Gastrocnemius medialis (tissue), 4 donors: ENCODE measurements at places on chromosomes 5 and 9.

- H3K4me1 ChIP-seq, result no peaks in the 10 kb centered on the region
- no peak for DNase-seq
- H3K4me3 ChIP-seq, result no peak overlapping the region
- no peaks in the 10 kb centered on the region for H3K36me3 ChIP-seq
- H3K27me3 ChIP-seq, result no peaks in the 10 kb centered on the region
Measured at GRCh38 chr5:153658149-153658548, 167.7 kb downstream of the GRIA1 start.

DNA sequence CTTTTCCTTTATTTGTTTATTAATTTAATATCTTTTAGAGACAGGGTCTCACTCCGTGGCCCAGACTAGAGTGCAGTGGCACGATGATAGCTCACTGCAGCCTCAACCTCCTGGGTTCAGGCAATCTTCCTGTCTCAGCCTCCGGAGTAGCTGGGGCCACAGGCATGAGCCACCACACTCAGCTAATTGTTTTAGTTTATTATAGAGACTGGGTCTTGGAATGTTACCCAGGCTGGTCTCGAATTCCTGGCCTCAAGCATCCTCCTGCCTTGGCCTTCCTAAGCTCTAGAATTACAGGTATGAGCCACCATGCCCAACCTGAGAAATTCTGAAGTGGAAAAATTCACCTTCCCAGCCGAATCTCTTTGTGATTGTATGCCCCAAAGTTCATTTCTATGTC, 139.4 kb upstream of the SLC12A2 start:
- no peaks in the 10 kb centered on the region for H3K36me3 ChIP-seq
- H3K4me3 ChIP-seq, result no peak overlapping the region
- H3K27me3 ChIP-seq, result no peaks in the 10 kb centered on the region
- H3K4me1 ChIP-seq, result peaks cover 10% of the 10 kb centered on the region
- DNase-seq, result no peak

DNA sequence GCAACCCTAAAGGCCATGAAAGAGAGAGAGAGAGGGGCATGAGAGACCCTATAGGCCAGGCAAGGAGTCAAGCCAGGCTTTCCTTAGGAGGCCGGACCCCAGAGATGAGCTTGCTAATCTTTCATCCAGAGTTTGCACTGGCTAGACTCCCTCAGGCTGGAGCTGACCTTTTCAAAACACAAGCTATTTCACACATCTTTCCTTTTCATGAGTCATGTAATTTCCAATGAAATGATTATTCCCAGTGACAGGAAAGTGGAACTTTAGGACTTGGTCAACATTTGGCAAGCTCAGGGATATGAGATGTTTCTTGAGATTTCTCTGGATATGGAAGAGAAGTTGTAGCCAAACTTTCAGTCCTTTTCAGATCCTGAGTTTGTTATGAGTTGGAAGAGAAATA, 117.7 kb downstream of the TARS1 start:
- no peak for DNase-seq
- H3K4me1 ChIP-seq, result no peaks in the 10 kb centered on the region
- H3K27me3 ChIP-seq, result no peaks in the 10 kb centered on the region
- no peak overlapping the region for H3K4me3 ChIP-seq

- H3K36me3 ChIP-seq, result no peaks in the 10 kb centered on the region
- no peak overlapping the region for H3K4me3 ChIP-seq
- no peak overlapping the region for H3K27ac ChIP-seq
- no peaks in the 10 kb centered on the region for H3K4me1 ChIP-seq
Measured at GRCh38 chr5:52015760-52016159, 632.5 kb downstream of the ISL1 start.

DNA sequence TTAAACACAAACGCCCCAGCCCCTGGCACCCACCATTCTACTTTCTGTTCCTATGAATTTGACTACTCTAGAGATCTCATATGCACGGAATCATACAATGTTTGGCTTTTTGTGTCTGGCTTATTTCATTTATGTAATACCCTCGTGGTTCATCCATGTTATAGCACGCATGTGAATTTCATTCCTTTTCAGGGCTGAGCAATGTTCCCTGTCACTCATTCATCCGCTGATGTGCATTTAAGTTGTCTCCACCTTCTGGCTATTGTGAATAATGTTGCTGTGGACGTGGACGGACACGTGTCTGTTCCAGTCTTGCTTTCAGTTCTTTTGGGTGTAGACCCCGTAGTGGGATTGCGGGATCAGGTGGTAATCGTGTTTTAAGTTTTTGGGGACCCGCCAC, 79.9 kb upstream of the BARHL1 start:
- H3K36me3 ChIP-seq, result no peaks in the 10 kb centered on the region
- DNase-seq, result no peak
- no peak overlapping the region for H3K4me3 ChIP-seq

DNA sequence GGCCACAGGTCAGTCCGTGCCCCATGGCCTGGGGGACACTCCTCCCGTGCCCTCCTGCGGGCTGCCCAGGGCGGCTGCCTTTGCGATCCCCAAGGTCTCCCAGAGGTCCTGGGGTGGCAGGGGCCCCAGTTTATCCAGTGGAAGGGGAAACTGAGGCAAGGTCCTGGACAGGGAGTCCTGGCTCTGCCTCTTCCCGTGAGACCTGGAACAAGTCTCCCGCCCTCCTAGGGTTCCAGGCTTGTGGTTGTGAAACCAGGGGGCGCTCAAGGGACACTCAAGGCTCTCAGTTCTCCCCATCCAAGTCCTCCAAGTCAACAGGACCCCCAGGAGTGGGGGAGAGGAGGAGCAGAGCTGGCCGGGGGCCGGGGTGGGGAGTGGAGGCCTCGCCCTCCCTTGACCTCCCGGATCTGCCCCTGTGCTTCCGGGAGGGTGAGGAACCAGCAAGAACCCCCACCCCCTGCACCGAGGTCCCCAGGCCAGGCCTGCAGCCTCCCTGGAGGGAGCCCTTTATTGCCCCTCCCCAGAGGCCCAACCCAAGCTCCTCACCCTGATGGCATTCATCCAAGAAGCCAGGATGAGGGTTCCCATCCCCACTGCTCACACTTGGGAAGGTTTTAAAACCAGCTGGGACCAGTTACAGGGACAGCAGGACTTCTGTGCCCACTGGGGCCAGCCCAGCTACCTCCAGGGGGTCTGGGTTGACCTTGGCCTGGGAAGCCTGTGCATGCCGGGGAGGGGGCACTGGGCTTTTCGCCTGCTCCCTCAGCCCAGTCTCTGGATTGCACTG, 24.7 kb upstream of the TMEM250 start:
- DNase-seq, result no peak
- no peaks in the 10 kb centered on the region for H3K36me3 ChIP-seq
- H3K27me3 ChIP-seq, result peaks cover 54% of the 10 kb centered on the region
- H3K4me1 ChIP-seq, result no peaks in the 10 kb centered on the region
- H3K27ac ChIP-seq, result no peak overlapping the region

DNA sequence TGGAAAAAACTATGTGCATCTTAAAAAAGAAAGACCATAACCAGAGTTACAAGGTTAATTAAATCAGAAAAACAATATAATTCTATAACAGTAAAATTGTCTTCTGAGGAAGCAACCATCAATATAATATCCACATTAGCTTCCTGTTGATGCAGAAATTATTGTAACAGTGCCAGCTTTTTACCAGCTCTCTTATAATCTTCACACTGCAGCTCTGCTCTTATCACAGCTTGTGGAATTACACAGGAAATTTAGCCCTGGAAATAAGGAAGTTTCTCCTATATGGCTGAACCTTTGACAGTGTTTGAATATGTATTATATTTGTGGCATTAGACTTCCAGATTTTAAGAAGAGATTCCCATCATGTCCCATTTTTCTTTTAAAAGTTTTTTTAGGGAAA, 49.1 kb upstream of the TEK start:
- no peaks in the 10 kb centered on the region for H3K36me3 ChIP-seq
- no peaks in the 10 kb centered on the region for H3K27me3 ChIP-seq
- H3K4me3 ChIP-seq, result no peak overlapping the region
- no peaks in the 10 kb centered on the region for H3K4me1 ChIP-seq
- H3K27ac ChIP-seq, result no peak overlapping the region

- H3K27me3 ChIP-seq, result no peaks in the 10 kb centered on the region
- H3K36me3 ChIP-seq, result no peaks in the 10 kb centered on the region
- H3K4me1 ChIP-seq, result no peaks in the 10 kb centered on the region
- H3K4me3 ChIP-seq, result no peak overlapping the region
- DNase-seq, result no peak
Measured at GRCh38 chr9:76311537-76311936, 82.7 kb downstream of the RFK start.

- no peak overlapping the region for H3K27ac ChIP-seq
- no peaks in the 10 kb centered on the region for H3K27me3 ChIP-seq
- H3K4me3 ChIP-seq, result no peak overlapping the region
- H3K36me3 ChIP-seq, result no peaks in the 10 kb centered on the region
- H3K4me1 ChIP-seq, result no peaks in the 10 kb centered on the region
- DNase-seq, result no peak
Measured at GRCh38 chr5:144469106-144469505, 298.4 kb downstream of the KCTD16 start.
